ENCODE measurements at places on chromosomes 13 and 19. TPM values are rescaled to one million over a fixed set of nuclear protein-coding genes. Genes with fewer than 3 reads are reported as not detected.
A peak's percentile ranks its signal among the peaks of the same experiment; 100 is the strongest.

APC2 gene
- total RNA-seq: 0.31 TPM

PGLYRP1 gene
- not detected for total RNA-seq

MBD3L2 gene
- not detected for total RNA-seq

AMER2 gene
- total RNA-seq: 0.17 TPM

GJB6 gene
- not detected for total RNA-seq

U2AF1L4 gene
- total RNA-seq: 11.6 TPM

TNNT1 gene
- total RNA-seq: 33.8 TPM

DNA sequence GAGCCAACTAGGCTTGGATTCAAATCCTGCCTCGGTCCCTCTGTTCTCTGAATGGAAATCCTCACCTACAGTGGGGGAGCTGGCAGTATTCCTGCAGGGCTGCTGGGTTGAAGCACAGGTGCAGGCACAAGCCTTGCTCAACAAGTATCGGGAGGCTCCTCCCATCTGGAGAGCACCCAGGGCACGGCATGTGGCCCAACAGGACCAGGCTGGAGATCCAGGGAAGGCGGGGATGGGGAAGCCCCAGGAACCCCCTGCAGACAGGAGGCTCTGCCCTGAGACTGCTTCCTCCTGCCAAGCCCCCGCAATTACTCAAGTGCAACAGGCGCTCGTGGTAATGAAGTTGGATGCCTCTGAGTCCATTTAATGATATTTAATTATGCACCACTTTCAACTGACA lies 128.0 kb upstream of the VSTM2B start:
- DNase-seq: peak; percentile 31

GRCh38 chr13:31369213-31369612 lies 169.4 kb downstream of the B3GLCT start:
- no peak for DNase-seq

GRCh38 chr13:53167561-53167960 lies 138.9 kb downstream of the OLFM4 start:
- no peak for DNase-seq

- DNase-seq: no peak
These were observed 4.2 kb upstream of the CLEC4G start for GRCh38 chr19:7736148-7736547.

- peak; percentile 28 for DNase-seq
These were observed 13.9 kb upstream of the EIF3G start for GRCh38 chr19:10133596-10133995.

GRCh38 chr13:44809190-44809589 lies 180.1 kb downstream of the NUFIP1 start:
- no peak for DNase-seq

GRCh38 chr13:22168437-22169190 lies 497.7 kb downstream of the FGF9 start:
- DNase-seq: no peak

- DNase-seq: peak; percentile 39
These were observed 7.8 kb downstream of the DDX39A start for GRCh38 chr19:14411161-14411937.

DNA sequence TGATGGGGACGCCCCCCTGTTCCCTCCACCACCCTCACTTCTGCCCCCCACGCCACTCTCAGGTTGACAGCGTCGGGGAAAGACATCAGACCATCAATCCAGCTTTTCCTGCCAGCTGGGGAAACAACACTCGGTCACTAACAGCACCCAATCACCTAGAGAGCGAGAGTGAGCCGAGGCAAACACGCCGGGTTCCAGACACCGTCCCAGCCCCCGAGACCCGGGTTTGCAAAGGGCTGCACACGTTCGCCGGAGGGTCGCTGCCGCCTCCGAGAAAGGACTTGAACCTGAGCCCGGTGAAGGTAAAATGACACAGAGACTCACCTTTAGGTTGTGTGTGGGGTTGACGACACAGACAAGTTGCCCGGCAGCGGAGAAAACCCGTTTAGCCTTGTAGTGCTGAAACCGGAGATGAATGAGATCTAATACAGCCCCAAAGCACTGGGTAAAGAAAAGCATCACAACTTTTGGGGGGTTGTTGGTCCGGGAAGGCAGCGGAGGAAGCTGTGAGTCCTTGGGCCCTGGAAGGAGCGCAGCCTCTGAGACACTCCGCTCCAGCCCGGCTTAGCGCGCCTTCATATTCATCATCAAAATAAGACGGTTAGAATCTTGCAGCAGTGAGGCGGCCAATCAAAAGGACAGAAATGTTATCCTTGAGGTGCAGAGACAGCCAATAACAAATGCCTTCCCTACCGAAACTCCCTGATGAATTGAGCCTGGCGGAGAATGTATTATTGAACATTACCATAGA lies at the start of gene SIAH3:
SIAH3 (minus strand) TSS at position 583 of the 751 bp plus-strand sequence; CDS start at position 459, 124 bp downstream.
- peak; percentile 55 for DNase-seq

DNA sequence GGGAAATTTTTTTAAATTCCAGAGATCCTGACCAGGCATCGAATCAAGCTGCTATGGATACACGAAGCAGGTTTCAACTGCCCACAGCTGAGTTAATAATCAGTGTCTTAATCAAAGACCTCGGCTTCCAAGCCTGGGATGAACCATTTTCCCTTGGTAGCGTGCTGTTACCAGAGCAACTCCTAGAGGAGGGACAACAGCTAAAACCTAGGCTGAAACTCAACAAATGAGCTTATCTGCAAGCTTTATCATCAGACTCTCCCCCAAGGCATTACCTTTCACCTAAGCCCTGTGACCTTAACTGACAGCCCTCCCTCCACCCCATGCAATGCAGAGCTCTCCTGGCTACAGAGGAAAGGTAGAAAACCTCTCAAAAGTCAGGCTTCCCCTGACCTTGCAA lies 39.7 kb downstream of the RCBTB1 start:
- no peak for DNase-seq

DNA sequence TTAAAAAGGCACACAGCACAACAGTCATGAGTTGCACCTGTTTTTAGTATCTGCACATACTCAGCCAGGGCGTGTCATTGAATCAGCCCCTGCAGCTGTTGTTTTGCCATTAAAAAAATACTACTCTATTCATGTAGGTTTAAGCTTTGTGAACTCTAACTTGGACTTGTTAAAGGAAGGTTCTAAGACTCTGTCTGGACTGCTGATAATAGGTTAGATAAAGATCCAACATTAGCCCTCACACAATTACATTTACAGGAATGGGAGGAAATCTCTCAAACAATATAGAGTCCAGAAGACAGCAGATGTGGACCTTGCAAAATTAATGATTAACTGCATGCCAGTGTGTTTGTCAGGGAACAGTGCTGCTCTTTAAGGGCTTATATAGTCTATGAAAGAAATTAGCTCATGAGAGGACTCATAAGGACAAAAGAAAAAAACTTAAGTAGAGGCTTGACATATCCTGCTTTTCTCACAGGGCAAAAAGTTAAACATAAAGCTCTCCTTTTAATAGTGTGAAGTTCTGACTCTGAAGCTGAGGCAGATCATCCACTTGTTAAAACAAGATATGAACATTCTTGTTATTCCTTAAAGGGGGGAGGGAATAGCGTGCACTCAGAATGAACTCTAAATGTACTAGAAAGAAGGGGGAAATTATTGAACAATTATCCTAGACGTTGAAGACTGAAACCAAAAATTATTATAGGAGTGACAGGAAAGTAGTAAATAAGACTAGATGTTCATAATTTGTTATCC lies 243.6 kb downstream of the NDFIP2 start:
- DNase-seq: no peak

DNA sequence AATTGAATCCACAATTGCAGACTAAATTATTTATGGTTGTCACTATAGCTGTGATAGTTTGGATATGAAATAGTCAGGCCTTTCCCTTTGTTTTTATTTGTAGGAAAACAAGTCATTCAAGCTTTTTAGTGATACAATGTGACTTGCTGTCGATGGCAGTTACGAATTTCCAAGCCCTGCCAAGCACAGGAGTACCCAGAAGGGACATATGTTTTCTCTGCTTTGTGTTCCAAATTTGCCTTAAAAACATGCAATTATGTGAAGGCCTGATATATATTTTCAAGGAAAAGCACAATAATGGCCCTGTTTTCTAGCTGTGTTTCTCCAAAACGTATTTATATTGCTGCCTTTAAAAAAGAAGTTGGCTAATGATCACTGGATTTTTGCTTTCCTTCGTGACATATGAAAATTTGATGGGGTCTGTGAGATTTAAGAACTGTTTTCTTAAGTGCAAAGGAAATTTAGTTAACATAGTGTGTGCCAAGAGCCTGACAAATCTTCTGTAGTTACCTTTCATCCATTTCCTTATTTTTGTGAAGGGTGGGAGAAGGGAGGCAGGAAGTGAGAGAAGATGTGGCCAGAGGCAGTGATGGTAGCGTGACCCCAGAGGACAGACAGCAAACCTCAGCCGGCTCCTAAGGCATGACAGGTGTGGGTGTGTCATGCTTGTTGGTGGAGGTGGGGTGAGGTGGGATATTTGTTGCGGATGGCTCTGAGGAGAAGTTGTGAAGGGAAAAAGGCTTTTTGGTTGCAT lies 79.6 kb downstream of the TEX26 start:
- peak; percentile 51 for DNase-seq

DNA sequence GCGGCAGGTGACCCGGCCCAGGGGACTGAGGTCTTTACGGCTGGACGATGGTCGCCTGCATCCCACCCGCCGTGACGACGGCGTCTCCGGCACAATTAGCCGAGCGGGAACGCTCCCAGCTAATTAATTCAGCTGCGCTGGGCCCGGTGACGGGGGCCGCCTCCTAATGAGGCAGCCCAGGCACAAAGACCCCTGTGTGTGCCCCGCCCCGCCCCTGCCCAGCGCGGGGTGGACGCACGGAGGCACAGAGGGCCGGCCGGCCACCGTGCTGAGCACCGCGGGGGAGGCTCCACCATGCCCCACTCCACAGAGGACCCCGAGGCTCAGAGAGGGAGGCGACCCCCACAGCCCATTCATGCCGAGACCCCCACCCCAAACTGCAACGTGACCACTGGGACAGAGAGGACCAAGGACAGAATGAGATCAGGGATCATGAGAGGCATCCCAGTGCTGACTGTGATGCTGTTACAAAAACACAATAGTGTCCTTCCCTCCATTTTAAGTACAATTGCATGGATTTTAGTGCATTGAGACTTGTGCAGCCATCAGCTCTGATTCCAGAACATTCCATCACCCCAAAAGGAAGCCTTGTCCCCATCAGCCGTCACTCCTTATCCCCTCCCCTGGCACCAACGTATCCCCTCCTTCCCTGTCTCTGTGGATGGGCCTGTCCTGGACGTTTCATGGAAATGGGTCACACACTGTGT lies 17.0 kb downstream of the EFNA2 start:
- no peak for DNase-seq

GRCh38 chr19:4064149-4064495 lies 2.6 kb downstream of the ZBTB7A start:
- peak; percentile 87 for DNase-seq

DNA sequence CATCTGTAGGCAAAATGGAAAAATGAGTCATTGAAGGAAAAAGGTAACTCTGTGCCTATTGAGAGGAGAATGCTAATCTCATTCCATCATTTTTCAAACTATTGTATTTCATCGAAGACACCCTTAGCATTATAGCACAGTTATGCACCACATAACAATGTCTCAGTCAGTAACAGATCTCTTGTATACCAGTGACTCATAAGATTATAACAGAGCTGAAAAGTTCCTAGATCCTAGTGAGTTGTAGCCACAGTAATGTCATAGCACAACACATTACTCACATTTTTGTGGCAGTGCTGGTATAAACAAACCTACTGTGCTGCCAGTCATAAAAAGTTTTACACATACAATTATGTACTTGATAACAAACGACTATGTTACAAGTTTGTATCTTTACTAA lies 1077.6 kb downstream of the DIAPH3 start:
- no peak for DNase-seq

All from H7 (cell line).